Activated naive CD4-positive, alpha-beta T cell treated with anti-CD3 and anti-CD28 coated beads for 36 hours (primary cell): ENCODE measurements at places on chromosomes 6 and 20.

DNA sequence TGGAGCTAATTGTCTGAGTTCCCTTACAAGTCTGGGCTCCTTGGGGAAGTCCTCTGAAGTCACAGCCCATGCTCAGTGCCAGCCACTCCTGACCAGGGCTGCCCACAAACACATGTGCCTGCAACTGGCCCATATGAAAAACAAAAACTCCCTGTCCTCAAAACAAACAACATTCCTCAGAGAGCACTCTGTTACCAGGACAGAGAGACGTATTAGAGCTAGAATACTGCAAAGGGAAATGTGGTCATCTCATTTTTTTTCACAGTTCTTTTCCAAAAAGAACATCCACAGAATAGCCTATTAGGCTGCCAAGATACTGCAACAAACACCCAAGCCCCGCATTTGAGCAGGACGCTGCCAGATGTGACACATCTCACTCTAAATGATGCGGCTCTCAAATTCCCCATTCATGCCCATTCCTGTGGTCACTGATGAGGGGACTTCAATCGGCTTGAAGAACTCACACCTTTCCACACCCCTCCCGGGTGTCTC is 71.1 kb downstream of the SLC22A23 start:
- DNase-seq = no peak

DNA sequence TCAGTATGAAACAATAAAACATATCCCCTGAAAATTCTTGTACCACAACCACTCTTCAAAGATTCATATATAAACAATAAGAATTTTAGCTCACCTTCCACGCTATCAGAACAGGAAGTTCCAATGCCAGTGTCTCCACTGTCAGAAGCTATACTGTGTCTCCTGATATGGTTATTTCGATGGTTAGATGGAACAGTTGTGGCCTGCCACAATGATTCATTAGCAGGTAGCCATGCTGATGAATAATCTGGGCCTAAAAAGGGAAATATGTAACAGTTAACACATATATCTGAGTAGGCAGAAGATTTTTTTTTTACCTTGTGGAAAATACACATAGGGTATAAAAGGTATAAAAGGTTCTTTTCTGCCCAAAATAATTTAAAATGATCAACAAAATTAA is 19.0 kb downstream of the CEP85L start:
- peak; percentile 22 for DNase-seq

DNA sequence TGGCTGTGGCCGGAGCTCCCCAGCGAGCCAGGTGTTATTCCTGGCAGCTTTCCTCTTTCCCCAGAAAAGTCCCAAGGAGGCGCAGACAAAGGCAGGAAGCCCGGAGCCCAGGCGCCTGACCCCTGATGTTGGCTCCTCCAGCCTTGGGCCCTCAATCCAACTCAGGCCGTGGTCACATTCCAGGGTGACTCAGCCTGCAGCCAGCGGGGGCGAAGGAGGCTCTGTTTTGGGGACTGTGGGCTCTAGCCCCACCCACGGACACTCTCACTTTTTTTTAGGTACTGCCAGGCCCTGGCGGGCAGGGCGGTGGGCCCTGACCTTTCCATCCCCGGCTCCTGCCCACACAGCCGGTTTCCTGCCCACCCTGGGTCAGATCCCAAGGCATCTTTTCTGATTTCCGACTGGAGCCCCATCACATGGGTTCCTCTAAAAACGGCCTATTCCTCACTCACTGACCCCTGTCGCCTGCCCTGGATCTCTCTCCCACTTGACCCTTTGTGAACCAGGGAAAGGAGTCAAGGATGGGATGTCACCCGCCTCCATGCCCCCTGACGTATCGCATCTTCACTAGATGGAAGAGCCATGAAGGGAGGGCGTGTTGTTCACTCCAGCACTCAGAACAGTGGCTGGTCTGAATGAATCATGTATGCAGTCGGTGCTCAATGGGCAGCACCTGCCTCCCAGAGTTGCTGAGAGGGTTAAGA is 5.5 kb downstream of the PTGIS start:
- DNase-seq = no peak

GRCh38 chr6:42045538-42046460 is 4.5 kb upstream of the TAF8 start:
- peak; percentile 90 for DNase-seq

DNA sequence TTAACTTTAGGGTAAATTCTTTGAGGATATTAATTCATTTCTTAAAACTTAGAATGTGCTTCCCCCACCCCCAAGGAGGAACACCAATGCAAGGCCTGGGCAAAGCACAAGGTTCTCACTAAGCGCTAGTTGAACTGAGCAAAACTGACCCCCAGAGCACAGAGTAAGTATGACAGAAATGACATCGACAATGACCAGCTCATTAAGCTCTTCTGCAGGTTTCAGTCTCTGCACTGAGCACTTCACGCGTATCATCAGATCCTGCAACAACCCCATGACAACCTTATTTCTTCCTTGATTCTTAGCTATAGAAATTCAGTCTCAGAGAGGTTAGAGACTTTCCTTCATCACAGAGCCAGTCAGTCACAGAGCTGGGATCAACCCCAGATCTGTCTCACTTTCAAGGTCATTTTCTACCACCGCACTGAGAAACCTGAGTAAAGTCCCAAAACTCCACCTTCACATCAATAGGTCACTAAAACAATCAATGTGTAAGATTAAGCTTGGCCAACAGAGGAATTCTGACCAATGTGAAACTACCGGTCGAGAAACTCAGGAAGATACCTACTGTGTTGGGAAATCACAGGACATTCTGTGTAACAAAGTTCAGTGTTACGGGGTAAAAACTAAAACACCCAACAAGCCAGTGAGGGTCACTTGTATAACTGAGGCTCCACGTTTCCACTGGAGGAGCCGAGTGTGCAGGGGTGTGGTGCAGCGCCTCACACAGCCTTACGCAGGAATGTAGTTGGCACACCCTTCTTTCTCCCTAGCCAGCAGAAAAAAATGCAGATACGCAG is 129.0 kb upstream of the FOXQ1 start:
- DNase-seq = no peak

DNA sequence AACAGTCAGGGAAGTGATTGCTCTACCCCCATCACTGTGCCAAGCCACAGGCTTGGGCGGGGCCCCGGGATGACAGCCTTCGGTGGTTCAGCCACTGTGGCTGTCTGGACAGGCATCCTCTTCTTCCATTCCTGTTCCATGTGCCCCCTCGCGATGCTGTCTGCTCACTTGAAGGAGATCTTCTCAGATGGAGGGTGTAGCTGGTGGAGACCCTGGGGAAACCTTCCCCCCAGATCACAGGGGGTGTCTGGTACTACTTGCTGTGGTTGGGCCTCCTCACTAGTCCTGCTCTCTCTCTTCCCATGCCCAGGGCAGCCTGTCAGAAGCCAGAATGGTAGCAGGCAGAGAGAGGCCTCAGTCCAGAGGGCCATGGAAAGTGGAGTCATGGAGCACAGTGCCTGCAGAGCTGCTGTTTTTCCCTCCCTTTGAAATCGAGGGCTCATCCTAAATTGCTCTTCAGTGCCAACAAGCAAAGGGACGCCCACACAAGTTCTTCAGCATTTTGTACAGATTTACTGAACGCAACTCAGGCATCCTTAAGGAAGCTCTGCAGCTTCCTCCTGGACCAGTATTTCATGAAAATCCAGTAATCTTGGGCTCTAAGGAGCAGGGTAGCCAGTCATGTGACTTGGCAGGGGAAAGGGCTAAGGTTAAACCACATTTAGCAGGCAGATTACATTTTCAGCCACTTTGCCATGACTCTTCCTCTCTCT is 326.6 kb downstream of the ZFAND3 start:
- no peak for DNase-seq

DNA sequence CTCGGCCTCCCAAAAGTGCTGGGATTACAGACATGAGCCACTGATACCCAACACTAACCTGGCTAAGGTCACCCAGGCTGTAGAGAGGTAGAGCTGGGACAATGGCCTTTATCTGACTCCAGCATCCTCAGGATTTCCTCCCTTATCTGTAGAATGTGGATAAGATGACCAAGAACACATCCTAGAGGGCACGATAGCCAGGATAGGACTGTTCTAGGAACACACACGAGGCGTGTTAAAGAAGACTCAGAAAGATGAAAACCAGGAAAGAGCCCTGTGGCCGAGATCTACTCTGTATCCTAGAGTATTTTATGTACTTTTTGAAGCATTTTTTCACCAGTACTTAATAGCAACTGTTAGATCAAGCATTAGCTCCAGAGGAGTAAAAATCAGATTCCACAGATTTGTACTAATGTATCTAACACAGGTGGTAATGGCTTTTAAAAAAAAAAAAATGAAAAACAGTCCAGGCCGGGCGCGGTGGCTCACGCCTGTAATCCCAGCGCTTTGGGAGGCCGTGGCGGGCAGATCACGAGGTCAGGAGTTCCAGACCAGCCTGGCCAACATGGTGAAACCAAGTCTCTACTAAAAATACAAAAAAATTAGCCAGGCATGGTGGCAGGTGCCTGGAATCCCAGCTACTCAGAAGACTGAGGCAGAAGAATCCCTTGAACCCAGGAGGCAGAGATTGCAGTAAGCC is 17.3 kb downstream of the PPP1R10 start:
- DNase-seq = no peak

- no peak for DNase-seq
Measured at GRCh38 chr20:36349384-36350170, 43.4 kb downstream of the DLGAP4 start.

- no peak for DNase-seq
Measured at GRCh38 chr6:82068721-82069120, 178.8 kb downstream of the IBTK start.

GRCh38 chr6:14386668-14387067 is 269.1 kb downstream of the CD83 start:
- DNase-seq = no peak

DNA sequence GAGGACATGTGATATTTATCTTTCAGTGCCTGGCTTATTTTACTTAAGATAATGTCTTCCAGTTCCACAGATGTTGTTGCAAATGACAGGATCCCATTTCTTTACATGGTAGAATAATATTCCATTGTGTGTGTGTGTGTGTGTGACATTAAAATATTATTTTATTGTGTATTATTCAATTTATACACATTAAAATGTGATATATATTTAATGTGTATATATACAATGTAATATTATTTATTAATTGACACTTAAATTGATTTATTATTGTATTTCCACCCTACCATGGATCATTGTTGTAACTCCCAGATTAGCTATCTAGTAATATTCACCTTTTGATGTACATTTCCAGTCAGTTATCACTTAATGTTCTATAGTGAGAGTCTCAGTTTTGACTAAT is 1422.5 kb upstream of the ADGRB3 start:
- no peak for DNase-seq

GRCh38 chr6:18515767-18516166 is 128.6 kb downstream of the RNF144B start:
- DNase-seq = no peak

GRCh38 chr20:57398901-57399535 is 7.8 kb downstream of the RBM38 start:
- DNase-seq = no peak

DNA sequence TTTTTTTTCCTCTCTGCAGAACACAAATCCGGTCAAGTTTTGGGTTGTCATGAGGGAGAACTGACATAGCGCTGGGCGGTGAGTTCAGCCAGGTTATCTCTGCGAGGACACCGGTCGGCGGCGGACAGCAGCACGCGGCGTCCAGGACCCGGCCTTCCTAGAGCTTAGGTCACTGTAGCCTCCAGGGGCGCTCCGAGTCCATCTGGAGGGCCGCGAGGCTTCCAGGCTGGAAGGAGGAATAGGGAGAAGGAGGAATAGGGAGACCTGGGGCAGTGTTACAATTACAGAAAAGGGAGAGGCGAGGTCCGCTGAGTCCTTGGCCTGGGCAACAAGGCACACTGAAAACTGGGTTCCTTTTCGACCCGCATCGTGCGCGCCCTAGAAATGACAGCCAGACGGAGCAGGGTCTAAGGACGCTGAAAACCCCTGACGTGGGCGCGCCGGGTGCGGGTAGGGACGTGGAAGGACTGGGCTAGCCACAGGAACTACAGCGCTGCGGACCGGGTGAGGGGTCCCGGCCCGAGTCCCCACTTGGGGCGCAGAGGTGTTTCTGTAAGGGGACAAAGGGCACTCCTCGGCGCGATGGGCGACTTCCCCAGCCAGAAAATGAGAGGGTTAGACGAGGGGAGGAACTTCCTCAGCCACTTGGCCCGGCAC is 536 bp upstream of the FNDC1 start:
- DNase-seq = peak; percentile 9

DNA sequence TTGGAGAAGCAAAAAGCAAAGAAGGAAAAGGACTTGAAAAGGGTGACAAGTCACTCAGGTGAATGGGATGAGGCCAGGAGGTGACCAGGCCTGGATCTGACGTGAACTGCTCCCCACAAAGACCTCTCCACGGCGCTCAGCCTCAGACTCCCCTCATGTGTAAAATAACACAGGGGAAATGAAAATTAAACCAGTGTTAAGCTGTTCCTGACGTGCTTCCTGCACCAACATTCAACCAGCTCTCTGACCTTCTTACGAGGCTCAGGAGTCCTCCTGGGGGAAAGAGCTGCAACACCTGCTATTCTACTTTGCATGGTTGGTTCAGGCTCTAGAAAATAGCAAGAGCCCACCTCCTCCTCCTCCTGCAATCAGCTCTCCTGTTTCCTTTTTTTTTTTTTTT is 256.7 kb downstream of the ATXN1 start:
- DNase-seq = no peak
